ENCODE measurements at places on chromosomes 2 and 18. TPM values are rescaled to one million over a fixed set of nuclear protein-coding genes. Genes with fewer than 3 reads are reported as not detected.

DNA sequence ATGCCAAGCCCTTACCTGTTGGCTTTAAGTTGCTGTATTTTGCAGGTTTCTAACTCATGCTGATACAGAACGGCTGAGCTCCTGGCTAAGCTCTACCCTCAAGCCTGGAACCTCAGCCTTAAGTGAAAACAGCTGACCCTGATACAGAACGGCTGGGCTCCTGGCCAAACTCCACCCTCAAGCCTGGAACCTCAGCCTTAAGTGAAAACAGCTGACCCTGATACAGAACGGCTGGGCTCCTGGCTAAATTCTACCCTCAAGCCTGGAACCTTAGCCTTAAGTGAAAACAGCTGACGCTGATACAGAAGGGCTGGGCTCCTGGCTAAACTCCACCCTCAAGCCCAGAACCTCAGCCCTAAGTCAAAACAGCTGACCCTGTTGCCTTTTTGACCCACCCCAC lies 17.6 kb upstream of the DNER start:
- peak; percentile 47 for DNase-seq

The STPG4 gene
- 0.75 TPM for total RNA-seq

The CXCR1 gene
- total RNA-seq: not detected

DNA sequence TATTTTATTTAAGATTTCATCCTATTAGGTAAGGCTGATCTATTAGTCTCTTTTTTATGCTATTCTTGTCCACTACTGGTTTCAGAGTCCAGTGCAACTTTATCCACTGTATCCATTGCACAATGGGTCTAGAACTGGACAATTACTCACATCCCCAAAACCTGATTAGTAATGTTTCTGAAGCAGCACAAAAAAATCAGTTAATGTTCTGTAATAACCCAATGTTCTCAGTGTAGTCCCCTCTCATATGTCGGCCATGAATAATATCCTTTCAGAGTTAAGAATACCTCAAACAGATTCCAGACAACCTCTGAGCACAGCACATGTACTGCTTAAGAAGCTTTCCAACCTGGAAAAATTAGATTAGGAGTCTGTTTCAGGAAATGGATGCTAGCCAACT lies 29.7 kb downstream of the MGAT4A start:
- DNase-seq: no peak

The INHBB gene
- 0.09 TPM for total RNA-seq

The CD226 gene
- 0.71 TPM for total RNA-seq

The CCT4 gene
- 329 TPM for total RNA-seq

The OTOS gene
- total RNA-seq: not detected

The SULT1C2 gene
- total RNA-seq: not detected

The DAPL1 gene
- 1.4 TPM for total RNA-seq

- DNase-seq: no peak
Measured at GRCh38 chr2:19733951-19734425, 167.8 kb downstream of the TTC32 start.

DNA sequence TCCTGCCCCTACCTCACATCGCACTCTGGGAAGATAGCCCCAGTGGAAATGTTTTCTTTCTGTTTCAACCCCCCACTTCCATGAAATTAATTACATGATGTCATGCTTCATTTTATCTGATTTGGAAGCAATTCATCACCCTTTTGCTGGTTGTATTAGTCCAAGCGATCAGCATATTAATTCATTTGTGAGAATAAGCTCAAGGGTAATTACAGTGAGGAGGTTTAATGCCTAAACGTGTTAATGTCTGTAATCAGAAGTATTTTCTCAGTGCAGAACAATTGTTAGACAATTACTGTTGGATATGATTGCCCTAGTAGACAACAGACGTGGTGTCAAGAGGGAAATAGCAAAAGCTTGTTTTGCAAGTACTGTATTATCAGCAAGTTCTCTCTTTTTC lies 746.3 kb downstream of the CPS1 start:
- no peak for DNase-seq

DNA sequence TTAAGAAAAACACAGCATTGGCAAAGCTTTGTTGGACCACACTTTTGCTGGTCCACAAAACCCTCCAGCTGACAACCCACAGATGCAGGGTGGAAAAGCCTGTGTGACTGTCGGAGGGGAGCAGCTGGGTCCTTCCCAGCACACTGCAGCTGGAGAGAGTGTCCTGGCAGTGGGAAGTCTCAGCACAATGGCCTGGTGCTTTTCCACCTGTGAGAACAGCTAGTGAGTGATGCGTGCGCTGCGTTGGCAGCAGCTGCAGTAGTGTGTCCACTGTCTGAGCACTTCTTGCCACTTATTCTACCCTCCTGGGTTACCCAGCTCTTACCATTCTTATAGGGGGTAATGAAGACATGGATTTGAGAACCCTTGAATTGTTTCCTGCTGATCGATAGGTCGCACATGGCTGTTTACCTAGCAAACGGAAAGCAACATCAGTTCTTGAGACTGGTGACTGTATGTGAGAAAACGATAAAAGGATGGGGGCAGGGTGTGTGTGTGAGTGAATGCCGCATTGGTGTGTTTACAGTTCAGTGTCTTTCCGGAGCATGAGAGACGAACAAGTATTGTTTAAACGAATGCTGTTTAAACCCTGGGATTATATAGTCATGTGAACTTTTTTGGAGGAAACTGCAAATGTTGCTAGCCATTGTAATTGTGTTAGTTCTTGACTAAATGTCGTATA lies 69.7 kb downstream of the LYPD6 start:
- DNase-seq: no peak

The TXNDC2 gene
- 0.13 TPM for total RNA-seq

GRCh38 chr2:119025762-119026351 lies 83.9 kb downstream of the MARCO start:
- DNase-seq: no peak

The CROCC2 gene
- total RNA-seq: not detected

DNA sequence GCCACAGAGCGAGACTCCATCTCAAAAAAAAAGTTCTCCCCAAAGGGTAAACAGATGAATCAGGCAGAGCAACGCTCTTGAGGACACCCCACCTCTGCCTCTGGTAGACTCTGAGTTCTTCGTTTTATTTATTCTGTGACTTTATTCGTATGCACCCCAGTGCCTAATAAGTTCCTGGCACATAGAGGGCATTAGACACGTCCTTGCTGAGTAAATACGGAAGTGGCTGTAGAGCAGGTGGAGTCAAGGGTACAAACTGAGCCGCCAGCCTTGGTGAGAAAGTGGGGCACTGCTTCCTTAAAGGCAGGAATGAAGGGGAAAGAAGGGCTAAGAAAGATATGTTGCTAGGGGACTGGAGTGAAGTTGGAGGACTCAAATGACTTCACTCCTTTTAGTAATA lies 12.9 kb downstream of the SULT1C2 start:
- DNase-seq: no peak

The AOX1 gene
- 2.4 TPM for total RNA-seq

The GAREM2 gene
- 2.8 TPM for total RNA-seq

The C2orf74 gene
- 7.1 TPM for total RNA-seq

GRCh38 chr2:102436323-102436722 lies 13.4 kb downstream of the IL18RAP start:
- no peak for DNase-seq

DNA sequence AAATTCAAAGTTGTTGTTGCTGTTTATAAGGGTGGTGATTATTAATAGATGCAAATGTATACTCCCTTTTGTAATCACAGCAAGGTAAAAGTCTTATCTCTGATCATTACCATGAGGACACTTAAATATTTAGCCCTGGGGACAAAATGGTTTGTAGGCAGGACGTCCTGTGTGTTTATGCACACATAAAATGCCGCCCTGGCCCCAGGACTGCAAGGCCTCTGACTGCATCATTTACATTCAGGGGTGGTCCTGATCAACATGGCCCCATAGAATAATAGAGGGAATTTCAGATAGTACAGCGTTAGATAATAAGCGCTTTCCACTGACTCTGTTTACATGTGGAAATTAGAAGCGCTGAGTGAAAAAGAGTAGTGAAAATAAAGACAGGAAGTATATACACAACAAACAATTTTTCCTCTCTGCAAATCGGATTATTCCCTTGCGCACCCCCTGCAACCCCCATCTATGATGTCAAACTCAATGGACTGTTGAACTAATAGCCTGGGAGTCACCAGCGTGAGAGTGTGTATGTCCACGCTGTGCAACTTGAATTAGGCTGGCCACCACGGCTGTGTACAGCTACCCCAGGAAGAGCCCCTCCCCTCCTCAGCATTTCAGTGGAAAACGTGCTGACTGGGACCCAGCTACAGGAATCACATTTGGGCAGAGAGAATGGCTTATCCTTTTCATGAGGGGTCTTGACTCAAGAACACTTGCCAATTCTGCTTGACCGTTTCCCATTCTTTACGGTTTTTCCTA lies 291.5 kb downstream of the SOX11 start:
- no peak for DNase-seq

The AKAIN1 gene
- not detected for total RNA-seq

DNA sequence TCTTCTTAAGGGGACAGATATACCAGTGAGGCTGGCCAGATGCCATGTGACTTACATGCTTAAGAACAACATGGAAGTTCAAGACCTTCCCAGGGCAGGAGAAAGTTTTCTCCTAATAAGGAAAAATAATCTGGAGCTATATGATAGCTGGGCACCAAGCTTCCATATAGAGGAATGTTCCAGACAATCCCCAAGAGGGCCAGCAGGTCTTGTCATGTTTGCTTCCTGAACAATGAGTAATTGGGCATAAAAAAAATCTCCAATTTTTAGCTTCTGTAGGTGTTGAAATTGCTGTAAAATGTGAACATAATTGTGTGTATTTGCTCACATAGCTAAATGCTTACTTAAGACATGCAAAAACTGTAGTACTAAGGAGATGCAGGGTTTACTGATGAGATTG lies 809.5 kb upstream of the PIK3C3 start:
- no peak for DNase-seq

GRCh38 chr2:37683241-37683640 lies 11.8 kb upstream of the CDC42EP3 start:
- no peak for DNase-seq

DNA sequence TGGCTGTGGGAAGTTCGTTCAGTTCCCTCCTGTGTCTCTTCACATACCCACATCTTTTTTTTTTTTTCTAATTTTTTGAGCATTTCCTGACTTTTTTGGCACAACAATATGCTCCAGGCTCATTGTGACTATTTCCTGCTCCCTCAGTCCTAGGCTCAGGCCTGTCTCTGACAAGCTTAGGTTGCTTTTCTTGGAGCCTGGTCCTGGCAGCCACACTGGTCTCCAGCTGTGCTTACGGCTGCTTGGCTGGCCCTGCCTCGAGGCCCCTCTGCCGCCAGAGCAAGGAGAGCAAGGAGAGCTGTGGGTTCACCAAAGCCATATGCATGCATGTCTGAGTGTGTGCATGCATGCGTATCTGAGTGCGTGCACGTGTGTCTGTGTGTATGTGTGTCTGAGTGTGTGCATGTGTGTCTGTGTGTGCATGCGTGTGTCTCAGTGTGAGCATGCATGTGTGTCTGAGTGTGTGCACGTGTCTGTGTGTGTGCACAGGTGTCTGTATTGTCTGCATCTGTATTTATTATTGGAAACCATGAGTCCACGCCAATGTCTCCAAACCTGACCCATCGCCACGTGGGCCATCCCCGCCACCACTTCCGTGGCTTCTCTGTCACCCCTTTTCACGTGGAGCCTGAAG lies 766.1 kb upstream of the SALL3 start:
- DNase-seq: no peak

The UGT1A3 gene
- total RNA-seq: not detected

The ANKRD30B gene
- total RNA-seq: not detected

The TET3 gene
- 28.7 TPM for total RNA-seq

GRCh38 chr2:195695002-195695631 lies 38.1 kb downstream of the SLC39A10 start:
- no peak for DNase-seq

The NT5C1B gene
- not detected for total RNA-seq
